ENCODE measurements at places on chromosomes 3 and 15.
A peak's percentile ranks its signal among the peaks of the same experiment; 100 is the strongest.

DNA sequence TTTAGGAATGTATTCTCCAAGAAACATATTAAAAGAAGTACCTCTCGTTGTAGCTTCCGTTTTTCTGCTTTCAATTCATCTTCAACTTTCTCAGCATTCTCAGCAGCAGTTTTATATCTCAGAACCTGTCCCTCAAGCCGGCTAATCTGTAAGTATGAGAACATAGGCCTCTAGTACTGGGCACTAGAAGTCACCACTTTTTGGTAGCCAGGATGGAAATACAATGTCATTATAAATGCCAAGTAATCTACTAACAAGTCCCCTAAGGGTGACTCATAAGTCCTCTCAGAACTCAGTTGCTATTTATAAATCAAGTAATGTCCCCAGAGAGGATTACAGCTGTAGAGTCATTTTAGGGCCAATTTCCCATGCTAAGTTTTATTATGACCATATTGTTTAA, 61.1 kb downstream of the MLH1 start:
- DNase-seq, result no peak

GRCh38 chr15:68526269-68526668, 52.5 kb upstream of the CORO2B start:
- DNase-seq, result no peak

GRCh38 chr3:105253225-105253624, 113.5 kb upstream of the ALCAM start:
- DNase-seq, result no peak

DNA sequence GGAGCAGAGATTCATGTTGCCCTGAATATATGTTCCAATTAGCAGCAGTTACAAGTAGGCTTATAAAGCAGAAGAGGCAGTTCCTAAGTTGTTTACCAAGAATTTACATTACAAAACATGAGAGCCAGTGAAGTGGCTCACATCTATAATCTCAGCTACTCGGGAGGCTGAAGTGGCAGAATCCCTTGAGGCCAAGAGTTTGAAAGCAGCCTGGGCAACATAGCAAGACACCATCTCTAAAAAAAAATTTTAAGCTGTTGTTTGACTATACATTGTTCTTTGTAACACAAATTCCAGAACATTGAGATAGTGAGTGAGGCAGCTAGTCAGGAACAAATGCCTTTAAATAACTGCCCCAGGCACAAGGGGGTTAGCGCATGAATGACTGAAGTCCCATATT, 10.3 kb upstream of the ZMAT3 start:
- DNase-seq, result no peak

- DNase-seq, result no peak
These were observed 108.6 kb upstream of the DLG1 start for GRCh38 chr3:197407053-197407452.

GRCh38 chr3:51977446-51978142, 2.7 kb downstream of the ABHD14A start:
- no peak for DNase-seq

GRCh38 chr3:187336322-187336721, 31.9 kb upstream of the RTP4 start:
- no peak for DNase-seq

- no peak for DNase-seq
These were observed 453.8 kb upstream of the KCNMB2 start for GRCh38 chr3:178082326-178082906.

- DNase-seq, result no peak
These were observed 426 bp downstream of the PRKCD start for GRCh38 chr3:53161450-53161819.

DNA sequence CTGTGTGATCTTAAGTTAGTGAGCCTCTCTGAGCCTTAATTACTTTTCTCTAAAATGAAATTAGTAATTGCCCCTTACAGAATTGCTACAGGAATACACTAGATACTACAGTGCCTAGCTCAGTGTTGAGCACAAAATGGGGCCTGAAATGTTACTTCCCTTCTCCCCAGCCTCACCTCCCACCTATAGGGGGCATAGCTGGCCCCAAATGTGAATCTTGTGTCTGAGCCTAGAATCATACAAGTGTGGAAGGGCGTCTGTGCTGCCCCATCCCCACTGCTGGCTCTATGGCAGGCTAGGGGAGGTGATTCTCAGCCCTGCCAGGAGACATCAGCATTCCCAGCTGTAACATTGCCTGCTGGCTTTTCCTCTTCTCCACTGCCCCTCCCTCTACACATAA, 42.7 kb downstream of the IFT122 start:
- DNase-seq, result no peak

DNA sequence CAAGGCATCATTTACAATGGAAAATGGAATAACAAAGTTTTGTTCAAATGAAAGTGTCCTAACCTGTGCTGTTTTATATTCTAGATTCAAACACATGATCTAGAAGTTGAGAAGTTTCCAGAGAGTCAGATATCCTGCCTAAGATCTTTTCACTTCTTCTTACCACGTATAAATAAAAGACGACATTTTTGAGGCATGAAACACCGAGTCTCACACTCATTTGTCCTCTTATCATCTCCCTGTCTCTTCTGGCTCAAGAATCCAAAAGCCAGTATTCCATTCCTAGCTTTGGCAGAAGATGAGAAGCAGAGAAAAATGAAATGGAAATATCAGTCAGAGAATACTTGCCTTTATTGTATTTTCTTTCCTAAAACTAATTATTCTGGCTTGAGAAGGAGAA, 738.6 kb upstream of the NR2F2 start:
- DNase-seq, result no peak

GRCh38 chr3:178042376-178042775, 493.9 kb upstream of the KCNMB2 start:
- DNase-seq, result no peak

GRCh38 chr15:86399041-86399954, 319.6 kb downstream of the AGBL1 start:
- no peak for DNase-seq

DNA sequence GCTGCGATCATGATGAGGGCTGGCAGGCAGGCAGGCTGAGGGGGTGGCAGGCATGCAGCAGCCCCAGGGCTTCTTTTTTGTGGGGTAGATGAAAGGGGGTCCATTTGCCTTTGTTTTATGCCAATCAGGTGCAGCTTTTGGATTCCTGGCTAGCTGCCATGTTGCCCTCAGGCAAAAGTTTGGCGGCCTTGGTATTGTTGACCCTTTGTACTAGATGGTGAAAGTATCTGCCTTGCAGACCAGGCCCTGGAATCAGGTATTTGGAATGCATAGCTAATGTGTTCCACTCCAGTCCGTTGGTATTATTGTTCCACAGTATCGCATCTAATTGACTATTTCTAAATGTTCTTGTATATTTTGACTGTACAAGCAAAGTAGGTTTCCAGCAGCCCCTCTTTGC, 35.0 kb downstream of the EEFSEC start:
- DNase-seq, result no peak

GRCh38 chr15:25789211-25789610, 73.9 kb downstream of the ATP10A start:
- DNase-seq, result no peak

DNA sequence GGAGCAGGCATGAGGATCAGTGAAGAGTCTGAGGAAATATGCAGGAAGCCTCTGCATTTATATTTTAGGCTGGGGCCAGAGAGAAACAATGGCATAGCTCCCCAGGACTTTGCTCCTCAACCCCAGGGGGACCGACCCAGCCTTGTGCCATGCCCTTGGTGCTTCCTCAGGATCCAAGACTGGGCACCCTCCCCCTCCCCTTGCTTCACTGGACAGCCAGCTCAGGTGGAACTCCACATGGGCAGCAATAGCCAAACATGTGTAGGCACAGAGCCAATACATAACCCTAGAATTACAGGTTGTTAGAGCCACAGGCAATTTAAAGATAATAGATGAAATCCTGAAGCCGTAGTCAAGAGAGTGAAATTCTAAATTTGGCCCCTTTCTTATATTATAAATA, 73.0 kb upstream of the ETV5 start:
- DNase-seq, result no peak

GRCh38 chr3:12454816-12455121, 29.5 kb upstream of the TSEN2 start:
- no peak for DNase-seq

DNA sequence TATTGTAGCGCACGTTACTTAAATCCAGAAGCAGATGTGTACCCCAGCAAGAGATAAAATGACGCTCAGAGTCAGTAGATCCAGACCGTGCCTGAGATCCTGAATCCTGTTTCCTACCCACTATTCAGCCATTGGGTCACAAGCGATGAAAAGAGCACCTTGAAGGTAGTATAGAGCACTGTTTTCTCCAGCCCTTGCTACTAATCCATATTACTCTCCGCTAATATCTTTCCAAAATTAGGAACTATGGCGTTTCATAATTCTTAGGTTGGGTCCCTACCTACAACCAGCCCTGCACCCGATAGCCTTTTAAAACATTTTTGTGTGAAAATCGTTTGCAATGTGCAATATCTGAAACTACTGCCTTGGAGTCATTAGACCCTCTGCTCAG, 596 bp downstream of the BTD start:
- DNase-seq, result no peak

DNA sequence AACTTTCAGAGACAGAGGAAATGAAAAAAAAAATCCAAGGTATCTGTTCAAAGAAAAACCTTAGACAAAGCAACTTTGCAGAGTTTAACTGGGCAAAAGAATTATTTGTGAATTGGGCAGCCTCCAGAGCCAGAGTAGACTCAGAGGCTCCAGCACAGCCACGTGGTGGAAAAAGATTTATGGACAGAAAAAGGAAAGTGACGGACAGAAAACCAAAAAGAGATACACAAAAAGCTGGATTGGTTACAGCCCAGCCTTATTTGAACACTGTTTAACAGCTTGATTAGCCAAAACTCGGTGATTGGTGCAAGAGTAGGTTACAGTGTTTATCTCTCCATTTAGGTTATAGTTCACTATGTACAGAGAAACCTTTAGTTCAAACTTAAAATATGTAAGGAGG, 23.7 kb upstream of the GPD1L start:
- DNase-seq, result no peak

DNA sequence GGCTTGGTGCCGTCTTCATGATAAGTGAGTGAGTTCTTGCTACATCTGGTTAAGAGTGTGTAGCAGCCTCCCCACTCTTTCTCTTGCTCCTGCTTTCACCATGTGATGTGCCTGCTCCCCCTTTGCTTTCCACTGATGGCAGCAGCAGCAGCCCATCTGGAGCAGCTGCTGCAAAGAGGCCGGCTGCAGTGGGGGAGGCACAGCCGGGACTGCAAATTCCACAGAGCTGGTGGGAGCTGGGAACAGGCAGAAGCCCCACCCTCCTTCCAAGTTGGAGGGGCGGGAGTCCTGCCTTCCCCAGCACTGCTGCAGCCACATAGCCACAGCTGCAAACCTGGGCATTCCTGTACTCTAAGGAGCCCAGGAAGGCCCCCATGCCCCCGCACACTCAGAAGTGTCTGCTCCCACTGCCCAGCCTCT, 62.8 kb upstream of the IMPG2 start:
- DNase-seq, result no peak

- DNase-seq, result no peak
These were observed 4.0 kb upstream of the PTH1R start for GRCh38 chr3:46873521-46873920.

- DNase-seq, result no peak
These were observed 14.3 kb upstream of the SPRED1 start for GRCh38 chr15:38238311-38238710.

DNA sequence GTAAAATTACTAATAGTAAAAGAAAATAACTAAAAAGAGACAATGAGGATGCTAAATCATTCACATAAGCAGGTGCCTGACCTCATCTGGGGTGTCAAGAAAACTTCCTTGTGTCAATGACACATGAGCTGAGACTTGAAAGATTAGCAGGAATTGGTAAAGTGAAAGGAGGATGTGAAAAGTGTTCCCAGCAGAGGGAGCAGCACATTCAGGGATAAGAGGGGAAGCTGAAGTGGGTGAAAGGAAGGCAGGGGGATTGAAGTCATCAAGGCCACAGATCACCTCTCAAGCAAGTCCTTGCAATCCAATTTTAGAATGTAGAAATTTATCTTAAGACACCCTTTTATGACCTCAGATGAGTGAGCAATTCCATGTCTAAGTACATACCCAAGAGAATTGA, 60.2 kb upstream of the ACP3 start:
- peak; percentile 71 for DNase-seq

DNA sequence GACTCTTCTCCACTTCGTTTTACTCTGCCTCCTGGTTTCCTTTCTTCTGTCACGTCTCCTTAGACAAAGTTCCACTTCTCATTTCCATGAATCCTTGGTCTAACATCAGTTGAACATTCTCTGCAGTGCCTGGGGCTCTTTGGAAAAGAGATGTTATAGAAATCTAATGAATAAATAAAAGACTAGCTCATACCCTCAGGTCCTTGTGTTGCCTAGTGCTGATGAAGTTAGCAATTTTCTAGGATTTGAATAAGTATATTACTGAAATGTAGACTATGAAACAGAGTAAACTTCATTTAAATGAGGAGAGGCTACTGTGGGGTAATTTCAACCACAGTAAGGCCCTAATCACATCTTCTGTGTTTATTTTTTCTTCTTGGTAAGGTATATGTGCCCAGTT, 146.9 kb upstream of the CADPS start:
- DNase-seq, result no peak

DNA sequence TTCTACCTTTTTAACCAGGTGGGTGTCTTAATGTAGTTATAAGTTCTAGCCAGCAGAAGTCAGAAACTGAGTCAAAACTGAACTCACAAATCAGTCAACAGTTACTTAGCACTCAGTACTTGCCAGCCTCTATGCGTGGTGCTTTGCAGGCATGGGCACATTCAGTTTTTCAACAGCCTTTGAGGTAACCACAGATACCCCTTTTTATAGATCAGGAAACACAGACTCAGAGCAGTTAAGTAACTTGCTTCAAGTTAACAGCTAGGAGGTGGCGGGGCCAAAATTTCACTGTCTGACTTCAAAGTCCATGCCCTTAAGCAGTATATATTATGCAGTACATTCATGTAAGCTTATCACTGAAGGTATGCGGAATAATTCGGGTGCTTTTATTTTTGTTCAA, 139.4 kb downstream of the FHIT start:
- DNase-seq, result no peak

DNA sequence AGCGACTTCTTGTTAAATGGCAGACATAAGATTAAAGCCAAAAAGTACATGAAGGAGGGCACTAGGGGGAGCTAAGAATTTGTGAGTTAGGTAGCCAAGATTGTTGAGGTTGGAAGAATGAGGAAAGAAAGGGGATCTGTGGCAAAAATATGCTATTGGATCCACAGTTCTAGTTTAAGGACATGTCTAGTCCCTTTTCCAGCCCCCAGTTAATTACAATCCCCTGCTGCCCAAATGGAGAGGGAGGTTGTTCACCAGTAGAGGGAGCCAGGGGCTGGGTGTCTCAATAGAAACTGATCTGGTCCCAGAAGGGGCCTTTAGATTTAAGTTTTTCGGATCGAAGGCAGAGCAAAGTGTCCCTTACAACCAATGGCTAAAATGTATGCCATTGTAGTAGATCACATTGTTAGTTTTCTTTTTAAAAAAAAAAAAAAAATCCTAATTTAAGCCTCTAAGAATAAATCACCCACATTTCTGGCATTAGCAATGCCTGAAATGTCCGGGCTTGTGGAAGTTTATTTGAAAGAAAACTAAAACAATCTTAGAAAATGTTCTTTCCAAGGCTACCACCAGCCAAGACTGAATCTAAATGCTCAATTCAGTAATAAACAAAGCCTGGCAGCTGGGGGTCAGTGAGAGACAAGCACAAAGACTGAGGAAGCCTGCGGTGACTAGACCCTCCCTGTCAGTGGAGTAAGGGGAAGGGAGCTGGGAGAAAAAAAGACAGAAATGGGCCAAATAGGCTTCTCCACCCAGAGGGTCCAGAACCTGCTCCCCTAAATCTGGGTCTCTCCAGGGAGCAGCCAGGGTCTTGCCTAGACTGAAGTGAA, 7.1 kb downstream of the COL8A1 start:
- no peak for DNase-seq
